ENCODE measurements at places on chromosomes 4 and X.

DNA sequence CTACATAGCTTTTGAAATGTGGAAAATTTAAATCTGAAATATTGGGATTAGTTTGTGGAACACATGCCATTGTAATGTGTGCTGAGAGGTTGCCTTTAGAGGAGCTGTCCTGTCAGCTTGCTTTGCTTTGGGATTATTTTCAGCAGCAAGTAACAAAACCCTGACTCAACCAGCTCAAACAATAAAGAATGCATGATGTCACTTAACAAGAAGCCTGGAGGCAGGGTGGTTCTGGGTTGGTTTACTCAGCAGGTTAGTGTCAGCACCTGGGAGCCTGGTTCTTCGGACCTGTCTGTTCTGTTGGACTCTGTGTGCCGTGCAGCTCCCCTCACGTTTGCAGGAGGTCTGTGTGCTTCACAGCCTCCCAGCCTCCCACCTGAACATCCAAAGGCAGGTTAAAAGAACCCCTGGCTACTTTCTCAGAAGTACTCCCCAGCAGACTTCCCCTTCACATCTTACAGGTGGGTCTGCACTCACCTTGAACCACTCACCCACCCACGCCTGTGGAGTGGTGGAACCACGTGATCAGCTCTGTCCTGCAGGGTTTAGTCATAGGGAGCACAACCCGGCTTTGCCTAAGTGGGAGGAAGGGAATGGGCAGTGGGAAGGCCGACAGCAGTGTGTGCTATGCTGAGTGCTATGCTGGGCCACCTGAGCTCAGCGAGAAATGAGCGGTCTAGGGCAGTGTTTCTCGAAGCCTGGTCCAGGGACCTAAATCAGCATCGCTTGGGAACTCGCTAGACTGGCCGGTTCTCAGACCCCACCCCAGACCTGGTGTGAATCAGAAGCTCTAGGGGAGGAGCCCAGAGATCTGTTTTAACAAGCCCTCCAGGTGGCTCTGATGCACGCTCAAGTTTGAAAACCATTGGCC is 20.4 kb downstream of the TMEM131L start:
- DNase-seq = no peak

- DNase-seq = no peak
Measured at GRCh38 chrX:154018518-154019060, 1.1 kb downstream of the IRAK1 start.

DNA sequence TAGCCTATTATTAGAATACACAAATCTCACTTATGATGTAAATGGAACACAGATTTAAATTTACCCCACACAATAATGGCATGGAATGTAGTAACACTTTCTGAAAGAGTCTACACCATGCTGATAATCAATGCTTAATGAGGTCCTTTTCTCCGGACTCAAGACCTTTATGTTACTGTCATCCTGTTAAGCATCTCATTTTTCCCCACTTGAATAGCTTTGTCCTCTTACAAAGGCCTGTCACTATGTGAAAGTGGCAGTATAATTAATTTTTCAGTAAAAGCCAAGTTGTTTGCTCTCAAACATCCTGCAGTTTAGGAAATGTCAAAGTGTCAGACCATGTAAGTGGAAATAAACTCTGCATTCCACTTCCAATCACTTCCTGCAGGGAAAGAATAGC is 96.4 kb downstream of the GPC3 start:
- no peak for DNase-seq

- no peak for DNase-seq
Measured at GRCh38 chr4:169184686-169185085, 86.1 kb downstream of the SH3RF1 start.

DNA sequence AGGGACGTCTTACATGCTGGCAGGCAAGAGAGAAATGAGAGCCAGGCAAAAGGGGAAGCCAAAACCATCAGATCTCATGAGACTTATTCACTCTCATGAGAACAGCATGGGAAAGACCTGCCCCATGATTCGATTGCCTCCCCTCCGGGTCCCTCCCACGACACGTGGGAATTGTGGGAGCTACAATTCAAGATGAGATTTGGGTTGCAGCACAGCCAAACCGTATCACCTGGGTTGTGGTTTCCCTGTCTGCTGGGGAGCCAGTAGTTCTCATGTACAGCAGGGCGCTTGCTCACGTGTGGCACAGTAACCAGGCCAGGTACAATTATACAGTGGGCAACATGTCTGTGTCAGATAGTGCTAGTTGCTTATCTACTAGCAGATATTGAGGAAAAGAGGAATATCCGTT is 11.1 kb upstream of the RS1 start:
- no peak for DNase-seq

GRCh38 chr4:72366601-72367000 is 202.4 kb downstream of the ADAMTS3 start:
- DNase-seq = no peak

DNA sequence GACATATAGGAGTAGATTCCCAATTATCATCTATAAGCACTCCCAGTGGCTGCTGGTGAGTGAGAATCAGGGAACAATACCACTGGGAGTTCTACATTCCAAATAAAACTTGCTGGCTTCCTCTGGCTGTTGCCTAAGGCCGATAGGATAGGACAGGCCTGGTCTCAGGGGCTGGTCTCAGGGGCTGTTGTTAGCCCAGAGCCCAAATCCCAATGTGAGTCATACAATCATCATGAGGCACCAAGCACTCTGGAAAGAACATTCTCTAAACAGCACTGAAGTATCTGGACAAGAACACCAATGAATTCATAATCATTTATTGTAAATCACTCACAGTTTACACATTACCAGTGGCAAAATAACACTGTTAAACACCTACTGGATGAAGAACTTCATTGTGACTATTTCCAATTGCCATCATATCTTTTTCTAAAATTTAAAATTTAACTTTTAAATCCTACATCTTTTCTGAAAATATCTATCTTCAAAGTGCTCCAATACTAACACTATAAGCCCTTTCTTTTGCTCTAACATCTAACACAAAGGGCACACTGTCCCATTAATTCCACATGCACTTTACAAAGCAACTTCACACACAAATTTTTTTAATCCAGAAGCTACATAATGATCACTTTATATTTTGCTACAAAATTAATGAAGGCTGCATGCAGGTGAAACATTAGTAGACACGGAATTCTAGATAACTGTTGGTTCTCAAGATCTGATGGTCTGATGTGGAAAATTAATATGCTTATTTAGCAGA is 67.6 kb upstream of the TMEM150C start:
- DNase-seq = no peak

DNA sequence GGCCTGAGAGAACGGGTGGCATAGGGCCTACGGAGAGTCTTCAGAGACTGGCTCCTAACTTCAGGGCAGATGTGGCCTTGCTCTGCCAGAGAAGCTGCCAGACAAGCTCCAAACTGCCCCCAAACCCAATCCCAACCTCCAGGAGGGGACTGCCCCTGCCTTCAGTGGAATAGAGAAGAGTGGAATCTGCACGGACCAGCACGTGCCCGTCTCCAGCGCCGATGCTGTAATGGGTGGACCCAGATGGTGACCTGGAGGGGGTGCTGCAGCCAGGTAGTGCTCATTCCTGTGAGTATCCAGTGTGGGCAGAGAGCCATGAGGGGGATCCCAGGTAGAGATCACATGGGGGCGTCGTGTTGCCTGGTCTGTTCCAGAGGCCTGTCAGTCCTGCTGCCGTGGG is 73.2 kb upstream of the NKX1-1 start:
- DNase-seq = no peak

DNA sequence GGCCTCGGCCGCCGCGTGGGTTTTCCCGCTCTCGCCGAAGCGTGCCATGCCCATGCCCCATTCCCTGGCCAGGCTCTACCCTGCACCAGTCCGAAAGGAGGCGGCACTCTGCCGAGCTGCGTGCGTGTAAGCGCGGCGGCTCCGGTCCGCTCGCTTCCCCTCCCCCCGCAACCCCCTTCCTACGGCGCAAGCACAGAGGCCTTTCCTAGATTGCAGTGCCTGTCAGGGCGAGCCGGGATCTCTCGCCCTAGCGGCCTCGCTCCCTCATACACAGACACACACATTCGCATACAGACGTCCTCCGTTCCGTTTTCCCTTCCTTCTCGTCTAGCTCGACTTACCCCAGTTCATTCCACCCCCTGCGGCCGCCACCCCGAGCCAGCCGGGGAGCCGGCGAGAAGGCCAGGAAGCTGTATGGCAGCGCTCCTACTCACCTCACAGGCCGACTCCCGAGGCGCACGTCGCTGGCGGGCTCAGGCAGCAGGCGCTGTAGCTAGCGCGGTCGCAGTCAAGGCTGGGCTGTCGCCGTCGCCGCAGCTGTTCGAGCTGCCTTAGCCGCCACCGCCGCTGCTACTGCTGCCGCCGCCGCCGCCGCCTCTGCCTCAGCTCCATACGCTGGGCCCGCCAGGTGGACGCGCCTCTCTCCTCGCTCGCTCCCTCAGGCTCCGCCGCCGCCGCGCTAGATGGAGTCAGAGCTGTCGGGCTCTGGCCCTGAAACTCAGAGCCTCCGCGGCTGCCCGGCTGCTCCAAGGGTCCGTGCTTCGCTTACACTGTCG is 615 bp downstream of the NEXMIF start:
- no peak for DNase-seq

DNA sequence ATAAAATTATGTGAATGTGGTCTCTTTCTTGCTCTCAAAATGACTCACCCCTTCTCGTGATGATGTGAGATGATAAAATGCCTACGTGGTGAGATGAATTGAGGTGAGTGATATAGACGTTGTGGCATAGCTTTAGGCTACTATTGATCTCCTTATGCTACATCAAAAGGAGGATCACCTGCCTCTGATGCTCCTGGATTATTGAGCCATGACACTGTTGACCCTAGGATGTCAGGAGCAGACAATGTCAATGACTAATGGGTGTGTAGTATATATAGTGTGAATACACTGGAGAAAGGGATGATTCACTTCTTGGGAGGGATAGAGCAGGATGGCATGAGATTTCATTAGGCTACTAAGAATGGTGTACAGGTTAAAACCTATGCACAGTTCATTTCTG is 210.7 kb upstream of the PRPS2 start:
- DNase-seq = no peak

DNA sequence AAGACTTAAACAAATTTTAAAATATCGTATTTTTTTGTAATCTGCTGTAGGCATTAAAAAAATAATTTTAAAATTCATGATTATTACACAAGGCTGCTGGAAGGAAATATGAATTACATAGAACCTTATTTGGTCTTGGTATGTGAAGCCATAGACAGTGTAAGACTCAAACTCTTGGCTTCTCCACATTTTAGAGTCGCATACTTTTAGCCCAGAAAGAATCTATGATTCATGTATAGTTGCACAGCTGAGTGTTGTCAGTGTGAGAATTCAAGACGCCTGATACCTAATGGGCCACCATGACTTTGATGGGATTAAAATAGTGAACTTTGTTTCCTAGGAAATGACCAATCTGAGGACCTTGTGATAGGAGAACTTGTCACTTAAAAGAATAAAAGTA is 1.4 kb downstream of the INTU start:
- no peak for DNase-seq

DNA sequence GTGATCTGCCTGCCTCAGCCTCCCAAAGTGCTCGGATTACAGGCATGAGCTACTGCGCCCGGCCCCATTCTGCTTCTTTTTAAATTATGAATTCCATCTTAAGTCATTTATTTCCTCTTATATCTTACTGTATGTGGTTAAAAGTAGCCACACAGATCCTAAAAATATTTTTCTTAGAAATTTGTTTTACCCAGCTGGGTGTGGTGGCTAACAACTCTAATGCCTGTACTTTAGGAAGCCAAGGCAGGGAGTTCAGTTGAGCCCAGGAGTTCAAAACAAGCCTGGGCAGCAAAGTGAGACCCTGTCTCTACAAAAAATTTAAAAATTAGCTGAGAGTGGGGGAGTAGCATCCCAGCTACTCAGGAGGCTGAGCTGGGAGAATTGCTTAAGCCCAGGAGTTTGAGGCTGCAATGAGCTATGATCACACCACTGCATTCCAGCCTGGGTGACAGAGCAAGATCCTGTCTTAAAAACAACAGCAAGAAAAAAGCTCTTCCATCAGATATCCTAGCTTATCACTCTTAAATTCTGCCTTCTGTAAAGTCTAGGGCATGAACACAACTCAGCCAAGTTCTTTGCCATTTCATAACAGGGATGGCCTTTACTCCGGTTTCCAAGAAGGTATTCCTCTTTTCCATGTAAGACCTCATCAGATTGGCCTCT is 15.1 kb upstream of the AFF1 start:
- DNase-seq = no peak

GRCh38 chrX:10818651-10819050 is 198.3 kb upstream of the MID1 start:
- DNase-seq = no peak

DNA sequence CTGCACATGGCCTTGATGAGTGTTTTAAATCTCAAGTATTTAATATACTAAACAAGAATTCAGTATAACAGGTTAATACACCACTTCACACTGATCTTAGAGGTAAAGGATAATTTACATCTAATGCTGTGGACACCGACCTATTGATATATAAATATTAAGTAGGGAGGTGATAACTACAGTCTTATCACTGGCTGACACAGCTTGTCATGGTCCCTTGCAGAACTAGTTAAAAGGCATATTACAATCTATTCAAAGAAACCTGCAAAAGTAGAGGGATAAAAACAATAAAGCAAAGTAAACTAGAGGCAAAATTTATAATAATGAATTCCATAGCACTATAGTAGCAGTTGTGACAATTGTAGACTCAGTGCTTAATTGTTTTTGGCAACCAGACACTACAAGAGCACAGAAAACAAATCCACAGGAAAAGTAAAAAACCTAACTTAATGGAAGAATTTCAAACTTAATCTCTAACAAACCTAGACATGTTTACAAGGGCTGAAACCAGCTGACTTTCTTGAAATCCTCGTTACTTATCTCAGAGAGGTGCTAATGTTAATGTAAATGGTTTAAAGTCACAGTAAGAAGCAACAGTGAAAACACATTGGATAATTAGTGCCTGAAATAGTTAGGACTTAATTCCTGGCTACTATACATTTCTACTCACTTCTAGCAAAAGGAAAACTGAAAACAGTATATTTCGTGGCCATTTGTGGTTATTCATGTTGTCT is 25.0 kb downstream of the MFAP3L start:
- no peak for DNase-seq

- DNase-seq = no peak
Measured at GRCh38 chr4:87530868-87531267, 1.7 kb upstream of the SPARCL1 start.
